GM23338 (cell line): ENCODE measurements at places on chromosomes 3 and 15. TPM values are rescaled to one million over a fixed set of nuclear protein-coding genes. Genes with fewer than 3 reads are reported as not detected.

Gene MAPKBP1
- total RNA-seq, result 8.9 and 10.2 TPM in 2 replicates

Gene YEATS2
- total RNA-seq, result 45.9 and 72.8 TPM in 2 replicates

Gene FETUB
- total RNA-seq, result not detected in 2 replicates

Gene IGSF10
- total RNA-seq, result 0.94 and 1.4 TPM in 2 replicates

Gene PLCH1
- 24.4 and 25.3 TPM in 2 replicates for total RNA-seq

Gene TRANK1
- 6.7 and 7.1 TPM in 2 replicates for total RNA-seq

Gene CAMK2N2
- total RNA-seq, result 1.3 and 1.5 TPM in 2 replicates

Gene COLQ
- total RNA-seq, result 0.66 and 2.0 TPM in 2 replicates

Gene EFL1
- 46.4 and 58.7 TPM in 2 replicates for total RNA-seq

Gene PTPRG
- 117 and 131 TPM in 2 replicates for total RNA-seq

Gene SEMA5B
- total RNA-seq, result 25.4 and 26.8 TPM in 2 replicates

Gene GP9
- total RNA-seq, result not detected in 2 replicates

Gene GOLGA8O
- total RNA-seq, result not detected in 2 replicates
